Mesothelial cell of epicardium (in vitro differentiated cells): ENCODE measurements at places on chromosomes 1 and 21. TPM values are rescaled to one million over a fixed set of nuclear protein-coding genes. Genes with fewer than 3 reads are reported as not detected.
A peak's percentile ranks its signal among the peaks of the same experiment; 100 is the strongest.

GRCh38 chr1:28123461-28123961, 35.1 kb upstream of the EYA3 start:
- DNase-seq = no peak

- no peak for DNase-seq
Measured at GRCh38 chr1:116751146-116751545, 3.1 kb upstream of the CD2 start.

Gene LCE3D
- total RNA-seq = not detected in 3 replicates

DNA sequence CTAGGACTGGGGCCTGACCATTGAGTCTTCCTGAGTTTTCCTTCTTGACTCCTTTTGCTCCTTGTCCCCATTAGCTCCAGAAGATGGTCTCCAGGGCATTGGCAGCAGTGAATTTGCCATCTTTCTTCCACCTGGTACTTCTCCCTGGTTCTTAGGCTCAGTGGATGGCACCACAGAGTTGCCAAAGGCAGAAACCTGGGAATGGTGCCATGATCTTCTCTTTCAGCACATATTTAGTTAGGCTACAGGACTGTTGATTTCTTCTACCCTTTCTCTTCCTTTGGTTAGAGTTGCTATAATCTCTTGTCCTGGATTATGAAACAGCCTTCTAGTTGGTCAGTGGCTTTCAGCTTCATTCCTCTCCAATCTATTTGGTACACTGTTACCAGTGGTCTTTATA, 6.2 kb downstream of the ZBTB40 start:
- DNase-seq = no peak

Gene GPR52
- total RNA-seq = 1.7 to 2.2 TPM (median 2.0 TPM) in 3 replicates

DNA sequence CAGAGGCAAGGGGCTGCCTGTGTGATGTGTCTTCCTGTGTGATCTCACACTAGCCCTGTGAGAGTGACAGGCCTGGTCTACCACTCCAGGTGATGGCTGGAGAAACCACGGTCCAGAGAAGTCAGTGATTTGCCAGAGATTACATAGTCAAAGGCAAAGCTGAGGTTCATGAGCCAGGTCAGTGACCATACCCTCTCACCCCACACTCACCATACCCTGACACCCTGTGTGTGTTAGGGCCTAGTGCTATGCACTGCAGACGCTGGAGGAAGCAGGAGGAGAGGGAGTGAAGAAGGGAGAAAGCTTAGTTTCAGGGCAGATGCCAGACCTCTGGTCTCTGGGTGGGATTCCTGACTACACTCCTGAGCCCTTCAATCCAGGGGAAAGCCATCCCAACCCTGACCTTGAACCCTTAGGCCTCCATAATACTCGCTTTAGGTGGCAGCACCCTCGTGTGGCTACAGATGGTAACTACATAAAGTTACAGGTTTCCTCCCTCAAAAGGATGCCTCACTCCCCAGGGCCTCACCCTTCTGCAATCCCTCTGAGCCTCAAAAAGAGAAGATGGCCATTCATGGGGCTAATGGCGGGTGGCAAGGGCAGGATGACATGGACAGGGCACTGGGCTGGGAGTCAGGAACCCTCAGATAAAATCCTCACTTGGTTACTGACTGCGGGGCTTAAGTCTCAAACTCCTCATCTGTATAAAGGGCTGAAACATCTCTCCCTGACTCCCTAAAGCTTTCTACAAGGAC, 20.8 kb upstream of the SDC3 start:
- no peak for DNase-seq

GRCh38 chr1:235266325-235266724, 61.7 kb downstream of the ARID4B start:
- no peak for DNase-seq

DNA sequence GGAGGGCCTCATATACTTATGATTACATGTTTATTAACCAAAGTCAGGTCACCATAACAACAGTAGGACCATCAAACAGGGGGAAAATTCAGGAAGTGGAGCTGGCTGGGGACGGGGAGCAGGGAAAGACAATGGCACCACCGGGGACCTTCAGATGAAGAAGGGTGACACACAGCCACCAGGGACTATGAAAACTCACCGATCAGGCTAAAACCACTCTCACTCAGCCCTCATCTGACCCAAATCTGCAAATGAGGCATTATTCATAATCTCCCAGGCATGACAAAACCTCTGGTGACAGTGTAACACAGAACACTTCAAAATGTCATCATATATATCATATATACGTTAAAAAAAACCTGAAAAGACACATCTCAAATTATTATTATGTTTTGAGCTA, 11.2 kb downstream of the MKNK1 start:
- no peak for DNase-seq

GRCh38 chr1:147243228-147243685, 773 bp downstream of the CHD1L start:
- peak; percentile 49 for DNase-seq

- no peak for DNase-seq
Measured at GRCh38 chr1:151137789-151138188, 8.6 kb downstream of the SEMA6C start.

DNA sequence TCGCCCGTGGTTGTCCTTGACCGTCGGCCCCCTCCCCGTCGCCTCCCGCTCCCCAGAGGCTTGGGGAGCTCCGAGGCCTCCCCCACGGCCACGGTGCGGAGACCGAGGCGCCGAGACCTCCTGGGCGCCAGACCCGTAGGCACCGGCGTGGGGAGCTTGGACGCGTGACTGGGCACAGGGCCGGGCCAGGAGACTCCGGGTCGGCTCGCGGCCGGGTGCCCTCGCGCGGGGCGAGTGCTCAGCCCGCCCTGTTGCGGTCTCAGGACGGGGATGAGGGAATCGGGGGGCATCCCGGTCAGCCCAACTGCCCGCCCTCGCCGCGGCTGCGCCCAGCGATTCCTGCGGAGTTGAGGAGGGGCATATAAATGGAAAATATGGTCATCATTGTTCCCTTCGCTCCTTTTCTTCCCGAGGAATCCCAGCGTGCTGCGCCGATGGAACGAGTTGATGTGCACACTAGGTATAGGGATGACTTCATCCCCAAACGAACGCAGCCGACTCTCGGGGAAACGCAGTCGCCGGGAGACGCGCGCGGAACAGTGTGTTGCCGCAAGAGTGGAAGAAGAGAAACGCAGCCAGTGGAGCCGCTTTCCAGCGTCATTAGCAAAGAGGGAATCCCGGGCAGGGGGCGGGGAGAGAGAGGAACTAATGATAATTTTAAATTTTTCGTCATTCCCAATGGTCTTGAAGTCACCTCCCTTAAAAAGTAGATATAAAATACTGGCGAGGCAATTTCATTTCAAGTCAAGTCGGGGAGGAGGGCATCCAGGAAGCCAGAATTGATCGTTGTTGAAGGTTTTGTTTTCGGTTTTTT, 747 bp upstream of the ENAH start:
- peak; percentile 74 for DNase-seq

- no peak for DNase-seq
Measured at GRCh38 chr1:108881369-108881768, 4.6 kb downstream of the GPSM2 start.

- no peak for DNase-seq
Measured at GRCh38 chr1:94716965-94717364, 103.2 kb upstream of the SLC44A3 start.

Gene SLC5A9
- total RNA-seq = 0.07 TPM in 2 of 3 replicates, not detected in the other
